ENCODE measurements at places on chromosomes 7 and 10. TPM values are rescaled to one million over a fixed set of nuclear protein-coding genes. Genes with fewer than 3 reads are reported as not detected.

Gene ZNF316
- 49.4 TPM for total RNA-seq

Gene GPRIN2
- 12.8 TPM for total RNA-seq

Gene CNTNAP2
- total RNA-seq = 1.1 TPM

Gene CCL24
- 0.68 TPM for total RNA-seq

DNA sequence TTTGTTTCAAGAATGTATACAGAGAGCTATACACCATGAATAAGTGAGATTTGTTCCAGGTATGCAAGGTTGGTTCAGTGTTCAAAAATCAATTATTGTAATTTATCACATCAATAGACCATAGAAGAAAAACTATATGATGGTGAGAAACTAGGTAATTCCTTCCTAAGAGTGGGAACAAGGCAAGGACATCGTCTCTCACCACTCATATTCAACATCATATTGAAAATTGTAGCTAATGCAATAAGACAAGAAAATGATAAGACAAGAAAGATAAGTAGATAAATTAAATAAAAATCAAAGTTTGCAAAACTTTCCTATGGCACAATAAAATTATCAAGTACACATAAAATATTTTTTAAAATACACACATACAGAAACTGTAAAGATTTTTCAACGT lies 385.3 kb upstream of the COBL start:
- H3K4me1 ChIP-seq = no peaks in the 10 kb centered on the region
- no peak overlapping the region for H3K27ac ChIP-seq
- DNase-seq = no peak
- no peaks in the 10 kb centered on the region for H3K36me3 ChIP-seq
- no peaks in the 10 kb centered on the region for H3K27me3 ChIP-seq

DNA sequence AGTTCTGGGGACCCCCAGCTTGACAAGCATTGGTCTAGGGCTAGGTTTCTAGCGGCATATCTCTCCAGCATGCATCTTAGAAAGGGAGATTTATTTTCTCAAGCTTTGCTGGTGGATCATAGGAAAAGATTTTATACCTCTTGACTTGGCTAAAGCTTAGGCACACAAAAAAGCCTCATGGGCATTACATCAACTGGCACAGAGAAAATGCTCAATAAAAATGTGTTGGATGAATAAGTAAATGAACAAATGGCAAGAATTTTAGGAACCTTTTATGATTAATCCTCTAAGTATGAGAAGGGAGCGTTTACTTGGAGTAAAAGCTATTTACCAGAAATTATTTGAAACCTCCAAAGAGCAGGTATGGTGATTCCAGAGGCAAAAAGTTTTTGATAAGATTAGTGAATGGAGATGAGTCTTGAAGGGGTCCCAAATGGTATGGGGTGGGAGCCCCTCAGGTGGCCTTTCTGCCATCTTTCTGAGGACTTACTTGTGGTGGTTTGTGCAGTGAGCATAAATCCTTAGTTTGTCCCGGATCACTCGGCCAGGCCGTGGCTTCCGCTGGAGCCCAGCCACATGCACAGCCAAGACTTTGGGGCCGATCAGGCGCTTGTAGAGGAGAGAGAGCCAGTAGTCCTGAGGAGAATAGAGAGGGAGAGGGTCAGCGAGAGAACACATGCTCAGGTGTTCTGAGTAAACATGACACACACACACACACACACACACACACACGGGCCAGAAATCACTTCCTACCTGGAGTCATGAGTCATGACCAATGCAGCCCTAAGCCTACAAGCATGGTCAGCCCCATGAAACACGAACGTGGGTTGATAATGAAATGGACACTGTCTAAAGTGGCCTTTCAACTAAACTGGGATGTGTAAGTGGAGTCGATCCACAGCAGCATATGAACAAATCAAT lies 43.1 kb upstream of the HPS1 start:
- peak; percentile 26 for DNase-seq
- no peak overlapping the region for H3K27ac ChIP-seq
- no peaks in the 10 kb centered on the region for H3K27me3 ChIP-seq
- H3K4me3 ChIP-seq = no peak overlapping the region

GRCh38 chr10:80094231-80094630 lies 15.8 kb downstream of the TMEM254 start:
- no peaks in the 10 kb centered on the region for H3K36me3 ChIP-seq
- DNase-seq = no peak
- H3K4me1 ChIP-seq = no peaks in the 10 kb centered on the region
- no peak overlapping the region for H3K27ac ChIP-seq
- no peak overlapping the region for H3K4me3 ChIP-seq

GRCh38 chr7:15508258-15508657 lies 53.6 kb downstream of the AGMO start:
- H3K4me3 ChIP-seq = no peak overlapping the region
- no peak for DNase-seq
- no peaks in the 10 kb centered on the region for H3K27me3 ChIP-seq

GRCh38 chr10:10813656-10814055 lies 204.0 kb upstream of the CELF2 start:
- DNase-seq = no peak
- H3K4me3 ChIP-seq = no peak overlapping the region
- H3K36me3 ChIP-seq = no peaks in the 10 kb centered on the region
- no peaks in the 10 kb centered on the region for H3K4me1 ChIP-seq
- H3K27ac ChIP-seq = no peak overlapping the region
- H3K27me3 ChIP-seq = no peaks in the 10 kb centered on the region

DNA sequence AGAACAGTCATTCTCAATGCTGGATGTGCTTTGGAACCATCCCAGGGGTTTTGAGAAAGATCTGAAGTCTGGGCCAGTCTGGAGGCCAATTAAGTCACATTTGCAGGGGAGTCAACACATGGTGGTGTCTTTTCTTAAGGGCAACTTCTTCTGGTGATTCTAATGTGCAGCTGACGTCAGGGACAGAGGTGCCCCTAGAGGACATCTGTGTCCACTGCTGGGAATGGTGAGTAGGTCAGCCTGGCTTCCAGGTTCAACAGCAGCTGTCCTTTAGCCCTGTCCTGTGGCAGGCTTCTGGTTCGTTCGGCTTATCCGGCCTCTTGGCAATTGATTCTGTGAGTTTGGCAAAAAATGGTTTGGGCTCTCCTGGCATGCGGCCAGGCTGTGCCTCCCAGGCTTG lies 269.7 kb upstream of the HABP2 start:
- H3K27me3 ChIP-seq = peaks cover 64% of the 10 kb centered on the region
- H3K4me3 ChIP-seq = no peak overlapping the region
- no peaks in the 10 kb centered on the region for H3K36me3 ChIP-seq

- peak; percentile 23 for DNase-seq
- peak overlapping the region; percentile 37 for H3K27ac ChIP-seq
- no peaks in the 10 kb centered on the region for H3K36me3 ChIP-seq
- H3K4me1 ChIP-seq = no peaks in the 10 kb centered on the region
- no peaks in the 10 kb centered on the region for H3K27me3 ChIP-seq
Observed at GRCh38 chr7:119472408-119473038, 800.5 kb upstream of the KCND2 start.

GRCh38 chr7:128318691-128319090 lies 25.0 kb downstream of the RBM28 start:
- H3K4me3 ChIP-seq = no peak overlapping the region
- no peak for DNase-seq
- H3K36me3 ChIP-seq = peaks cover 31% of the 10 kb centered on the region
- no peak overlapping the region for H3K27ac ChIP-seq
- no peaks in the 10 kb centered on the region for H3K27me3 ChIP-seq
- H3K4me1 ChIP-seq = no peaks in the 10 kb centered on the region

Data from Calu3 (cell line).